ENCODE measurements at places on chromosomes 12 and 14. TPM values are rescaled to one million over a fixed set of nuclear protein-coding genes. Genes with fewer than 3 reads are reported as not detected.

POTEG gene
- not detected for total RNA-seq

- no peak overlapping the region for H3K27ac ChIP-seq
- H3K4me3 ChIP-seq = no peak overlapping the region
Observed at GRCh38 chr14:78090864-78091263, 79.3 kb upstream of the NRXN3 start.

- H3K36me3 ChIP-seq = no peaks in the 10 kb centered on the region
- no peak overlapping the region for H3K27ac ChIP-seq
- no peak for DNase-seq
- no peaks in the 10 kb centered on the region for H3K27me3 ChIP-seq
Observed at GRCh38 chr12:25463005-25463404, 90.1 kb downstream of the LMNTD1 start.

DNA sequence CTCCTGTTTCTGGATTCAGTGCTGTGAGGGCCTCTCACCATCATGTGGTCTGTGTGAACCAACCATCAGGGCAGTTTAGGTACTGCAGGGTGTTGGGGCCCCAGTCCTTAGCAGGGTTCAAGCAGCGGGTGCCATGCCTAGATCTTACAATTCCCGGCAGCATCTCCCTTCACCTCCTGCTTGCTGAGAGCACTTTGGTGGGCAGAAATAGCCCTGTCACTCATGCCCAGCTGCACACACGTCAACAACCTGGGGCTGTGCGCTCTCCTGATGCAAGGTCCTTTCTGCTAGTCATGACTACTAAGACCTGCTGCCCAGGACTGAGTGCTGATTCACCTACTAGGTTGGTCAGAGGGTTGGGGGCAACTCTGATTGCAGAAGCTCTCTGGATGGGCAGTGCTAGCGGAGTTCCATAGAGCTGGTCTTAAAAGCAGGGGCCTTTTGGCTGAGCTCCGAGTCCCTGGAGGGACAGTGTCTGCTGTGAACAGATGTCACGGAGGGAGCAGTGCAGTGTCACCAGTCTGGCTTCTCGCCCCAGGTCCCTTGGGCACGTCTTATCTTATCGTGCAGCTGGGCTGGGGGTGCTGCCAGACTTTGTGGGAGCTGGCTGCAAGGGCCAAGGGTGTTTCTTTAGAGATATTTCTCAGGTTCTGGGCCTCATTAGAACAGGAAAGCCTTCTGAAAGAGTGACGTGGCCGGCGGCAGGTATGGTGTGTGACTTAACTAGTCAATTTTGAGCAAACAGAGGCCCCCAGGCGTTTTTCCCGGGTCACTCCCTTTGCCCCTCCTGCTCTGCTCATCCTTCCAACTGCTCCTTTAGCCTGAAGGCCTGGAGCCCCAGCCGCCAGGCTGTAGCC lies 71.8 kb downstream of the NINJ2 start:
- peak overlapping the region; percentile 96 for H3K27ac ChIP-seq
- H3K4me1 ChIP-seq = peaks cover 28% of the 10 kb centered on the region
- peak overlapping the region; percentile 77 for H3K4me3 ChIP-seq
- peak; percentile 78 for DNase-seq
- no peaks in the 10 kb centered on the region for H3K36me3 ChIP-seq

DNA sequence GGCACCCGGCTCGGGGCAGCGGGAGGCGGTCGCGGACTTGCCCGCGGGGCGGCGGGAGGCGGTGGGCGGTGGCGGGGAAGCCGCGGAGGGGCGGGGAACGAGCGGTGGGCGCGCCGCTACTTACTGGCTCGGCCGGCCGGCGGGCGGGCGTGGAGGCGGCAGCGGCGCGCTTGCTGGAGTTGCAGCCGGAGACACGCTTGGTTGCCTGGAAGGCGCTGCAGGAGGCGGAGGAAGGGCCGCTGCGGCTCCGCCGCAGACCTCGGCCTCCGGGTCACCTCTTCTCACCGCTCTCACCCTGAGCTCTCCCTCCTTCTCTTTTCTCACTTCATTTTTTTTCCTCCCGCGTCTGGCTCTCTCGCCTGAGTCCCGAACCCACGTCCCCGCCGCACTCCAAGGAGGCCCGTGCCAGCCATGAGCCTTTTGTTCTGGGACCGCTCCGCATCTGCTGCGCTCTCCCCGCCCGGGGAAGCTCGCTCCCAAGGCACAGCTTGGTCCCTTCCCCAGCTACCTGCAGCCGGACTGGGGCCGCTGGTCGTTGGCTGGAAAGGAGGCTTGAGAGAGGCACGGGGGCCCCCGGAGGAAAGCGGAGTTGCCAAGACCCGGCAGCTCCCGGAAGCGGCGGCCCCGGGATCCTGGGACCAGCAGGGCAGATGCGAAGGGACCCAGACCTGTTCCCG lies 592 bp upstream of the KCNK10 start:
- DNase-seq = peak; percentile 81
- H3K4me3 ChIP-seq = peak overlapping the region; percentile 96
- H3K27ac ChIP-seq = peak overlapping the region; percentile 67
- H3K4me1 ChIP-seq = peaks cover 6% of the 10 kb centered on the region
- peaks cover 21% of the 10 kb centered on the region for H3K27me3 ChIP-seq
- H3K36me3 ChIP-seq = peaks cover 10% of the 10 kb centered on the region

DNA sequence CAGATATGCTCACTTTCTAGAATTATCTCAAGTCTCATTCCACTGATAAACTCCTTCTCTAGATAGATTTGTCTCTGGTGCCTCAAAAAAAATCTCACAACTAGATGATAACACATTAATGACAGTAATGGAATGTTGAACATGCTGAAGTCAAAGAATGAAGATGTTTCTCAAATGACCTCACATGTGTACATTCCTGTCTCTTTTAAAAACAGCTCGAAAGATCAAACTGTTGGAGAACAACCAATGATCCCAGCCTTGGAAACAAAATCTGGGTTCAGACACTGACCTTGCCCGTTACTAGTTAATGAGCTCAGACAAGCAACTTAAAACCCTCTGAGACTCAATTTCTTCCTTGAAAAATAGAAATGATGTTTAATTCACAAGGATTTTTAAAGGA lies 44.7 kb upstream of the KCNJ8 start:
- H3K4me3 ChIP-seq = no peak overlapping the region
- no peak overlapping the region for H3K27ac ChIP-seq
- no peaks in the 10 kb centered on the region for H3K36me3 ChIP-seq
- peaks cover 2% of the 10 kb centered on the region for H3K27me3 ChIP-seq
- DNase-seq = no peak

DNA sequence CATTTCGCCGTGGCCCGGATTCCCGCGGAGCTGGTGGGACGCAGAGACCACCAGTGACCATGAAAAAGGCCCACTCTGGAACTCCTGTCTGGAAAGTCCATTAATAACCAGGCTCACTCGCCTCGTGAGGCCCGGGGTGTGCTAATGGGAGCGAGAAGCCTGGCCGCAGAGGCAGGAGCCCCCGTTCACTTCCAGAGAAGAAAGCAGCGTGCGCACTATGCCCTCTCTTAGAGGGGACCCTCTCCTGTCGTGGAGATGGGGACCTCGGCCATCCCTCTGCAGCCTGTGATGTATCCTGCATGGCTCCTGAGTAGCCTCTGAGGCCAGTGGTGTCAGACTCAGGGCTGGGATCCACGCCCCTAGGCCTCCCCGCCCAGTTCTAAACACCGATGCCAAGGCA lies 134.1 kb upstream of the VRK1 start:
- no peaks in the 10 kb centered on the region for H3K27me3 ChIP-seq
- DNase-seq = no peak
- peaks cover 3% of the 10 kb centered on the region for H3K4me1 ChIP-seq

Measured in glutamatergic neuron (in vitro differentiated cells).